B cell (primary cell): ENCODE measurements at places on chromosomes 11 and 22.
A peak's percentile ranks its signal among the peaks of the same experiment; 100 is the strongest.

DNA sequence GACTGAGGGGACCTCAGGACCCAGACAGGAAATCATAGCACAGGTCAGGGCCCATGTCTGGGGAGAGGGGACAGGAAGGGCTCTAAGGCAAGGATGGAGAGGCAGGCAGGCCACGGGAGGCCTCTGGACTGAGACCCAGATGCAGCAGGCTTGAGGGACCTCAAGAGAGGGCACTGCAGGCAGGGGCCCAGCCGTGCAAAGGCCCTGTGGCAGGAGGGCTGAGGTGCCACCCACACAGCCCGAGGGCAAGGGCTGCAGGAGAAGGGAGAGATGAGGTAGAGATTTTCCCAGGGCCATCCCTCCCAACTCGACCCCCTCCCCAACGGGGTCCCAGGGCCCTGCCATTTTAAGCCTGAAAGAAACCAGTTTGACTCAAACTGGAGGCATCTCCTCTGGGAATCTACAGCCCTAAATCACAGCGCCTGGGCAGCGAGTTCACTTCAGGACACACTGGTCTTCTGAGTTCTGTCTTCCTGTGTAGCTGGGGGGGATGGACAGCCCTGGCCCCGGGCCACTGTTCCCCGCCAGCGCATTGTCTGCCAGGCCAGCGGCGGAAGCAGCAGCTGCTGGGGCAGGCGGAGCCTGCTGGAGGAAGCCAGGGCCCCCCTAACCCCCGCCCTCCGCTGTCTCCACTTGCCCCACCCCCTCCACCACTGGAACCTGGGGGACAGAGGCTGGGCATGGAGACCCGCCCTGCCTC, 20.3 kb upstream of the WNT7B start:
- DNase-seq, result no peak

- DNase-seq, result no peak
Observed at GRCh38 chr11:94993400-94993943, 20.0 kb downstream of the KDM4D start.

GRCh38 chr11:14148653-14149273, 186.2 kb downstream of the SPON1 start:
- DNase-seq, result peak; percentile 30

- DNase-seq, result peak; percentile 89
Observed at GRCh38 chr11:64723117-64723906, at the start of gene NRXN2. TSS of gene NRXN2 (minus strand) at chr11:64723197. CDS start at chr11:64713699, 9,498 bp downstream.

DNA sequence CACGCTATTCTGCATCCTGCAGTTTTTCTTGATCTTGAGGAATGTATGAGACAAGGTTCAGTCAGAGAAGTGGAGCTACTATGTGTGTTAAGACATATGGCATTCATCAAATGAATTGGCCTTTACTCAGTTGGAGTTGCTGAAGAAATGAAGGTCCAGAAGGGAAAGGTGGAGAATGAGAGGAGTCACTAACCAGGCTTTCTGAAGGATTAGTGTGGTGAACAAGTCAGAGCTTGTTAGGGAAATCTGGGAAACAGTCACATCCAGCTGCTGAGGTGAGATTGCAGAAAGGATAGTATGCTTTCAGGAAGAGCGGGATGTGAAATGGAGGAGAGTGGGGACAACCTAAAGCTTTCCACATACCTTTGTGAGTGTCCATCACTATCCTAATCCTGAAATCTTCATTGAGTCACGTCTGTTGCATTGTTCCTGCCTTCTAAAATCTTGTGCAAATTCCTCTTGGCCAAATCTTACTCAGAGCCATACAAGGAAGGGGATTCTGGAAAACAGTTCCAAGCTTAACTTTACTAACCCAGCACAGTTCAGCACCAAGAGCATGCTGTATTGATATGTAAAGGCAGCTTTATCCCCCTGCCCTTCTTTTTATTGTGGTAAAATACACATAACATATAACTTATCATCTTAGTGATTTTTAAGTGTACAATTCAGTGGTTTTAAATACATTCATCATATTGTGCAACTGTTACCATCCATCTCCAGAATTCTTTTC, 11.4 kb upstream of the PITPNB start:
- no peak for DNase-seq

- DNase-seq, result no peak
Observed at GRCh38 chr11:13140028-13140870, 131.1 kb downstream of the RASSF10 start.

GRCh38 chr11:12112750-12113149, 2.4 kb downstream of the MICAL2 start:
- DNase-seq, result no peak

DNA sequence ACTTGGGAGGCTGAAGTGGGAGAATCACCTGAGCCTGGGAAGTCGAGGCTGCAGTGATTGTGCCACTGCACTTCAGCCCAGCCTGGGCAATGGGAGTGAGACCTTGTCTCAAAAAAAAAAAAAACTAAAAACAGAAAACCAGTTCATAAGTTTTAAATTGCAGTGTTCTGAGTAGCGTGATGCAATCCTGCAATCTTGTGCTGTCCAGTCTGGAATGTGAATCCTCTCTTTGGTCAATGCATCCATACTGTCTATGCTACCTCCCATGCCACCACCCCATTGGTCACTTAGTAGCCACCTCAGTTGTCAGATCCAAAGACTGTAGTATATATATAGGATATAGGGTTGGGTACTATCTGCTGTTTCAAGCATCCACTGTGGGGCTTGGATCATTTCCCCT, 11.1 kb downstream of the YAP1 start:
- DNase-seq, result no peak

DNA sequence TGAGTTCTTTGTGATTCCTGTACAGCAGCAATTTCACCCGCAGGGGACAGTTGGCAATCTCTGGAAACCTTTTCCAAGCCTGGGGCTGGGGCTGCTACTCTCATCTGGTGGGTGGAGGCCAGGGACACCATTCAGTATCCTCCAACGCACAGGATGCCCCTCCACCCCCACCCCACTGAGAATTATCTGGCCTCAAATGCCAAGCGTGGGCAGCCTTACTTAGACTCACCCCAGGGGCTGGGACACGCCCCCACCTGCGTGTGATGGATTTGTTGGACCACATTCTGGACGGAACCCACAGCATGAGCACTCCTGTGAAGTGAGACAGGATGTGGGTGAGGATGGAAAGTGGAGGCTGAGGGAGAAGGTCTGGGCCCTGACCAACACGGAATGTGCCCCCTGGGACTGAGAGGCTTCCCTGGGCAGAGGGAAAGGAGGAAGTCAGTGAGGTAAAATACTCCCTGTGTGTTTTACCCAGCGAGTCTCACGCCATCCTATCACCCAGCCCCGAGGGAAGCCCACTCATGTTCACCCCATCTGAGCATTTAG, 13.7 kb downstream of the RASD2 start:
- DNase-seq, result no peak
